Left ventricle myocardium inferior (tissue), 1 donor: ENCODE measurements at places on chromosomes 5 and 9. TPM values are rescaled to one million over a fixed set of nuclear protein-coding genes. Genes with fewer than 3 reads are reported as not detected.

- H3K4me1 ChIP-seq = no peaks in the 10 kb centered on the region
- no peak overlapping the region for H3K4me3 ChIP-seq
- H3K36me3 ChIP-seq = no peaks in the 10 kb centered on the region
- H3K27ac ChIP-seq = no peak overlapping the region
- no peak for DNase-seq
Measured at GRCh38 chr5:91464886-91465646, 81.9 kb upstream of the ARRDC3 start.

- H3K27ac ChIP-seq = no peak overlapping the region
- H3K36me3 ChIP-seq = no peaks in the 10 kb centered on the region
- H3K4me3 ChIP-seq = no peak overlapping the region
- H3K27me3 ChIP-seq = no peaks in the 10 kb centered on the region
Measured at GRCh38 chr9:20302197-20302596, 320.1 kb downstream of the MLLT3 start.

Gene LECT2
- total RNA-seq = not detected

Gene BTF3
- 386 TPM for total RNA-seq

Gene GABRG2
- not detected for total RNA-seq
